ENCODE measurements at places on chromosomes 2 and 18.

DNA sequence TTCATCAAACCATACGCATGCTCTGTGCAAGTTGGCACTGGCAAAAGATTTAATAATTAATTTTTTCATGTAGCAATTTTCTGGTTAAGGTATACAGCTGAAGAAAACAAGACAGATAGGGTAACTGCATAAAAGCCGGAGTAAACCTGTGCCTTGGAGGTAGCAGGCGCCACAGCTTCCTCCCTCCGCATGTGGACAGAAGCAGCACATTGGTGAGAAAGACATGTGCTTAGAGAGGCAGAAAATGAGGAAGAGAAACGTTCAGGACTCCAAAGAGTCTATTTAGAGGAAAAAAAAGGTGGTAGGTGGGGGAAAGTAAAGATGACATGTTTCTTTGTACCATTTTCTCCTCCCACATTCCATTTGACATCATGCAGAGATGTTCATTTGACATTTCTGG is 9.3 kb downstream of the ST6GAL2 start:
- no peak for DNase-seq

DNA sequence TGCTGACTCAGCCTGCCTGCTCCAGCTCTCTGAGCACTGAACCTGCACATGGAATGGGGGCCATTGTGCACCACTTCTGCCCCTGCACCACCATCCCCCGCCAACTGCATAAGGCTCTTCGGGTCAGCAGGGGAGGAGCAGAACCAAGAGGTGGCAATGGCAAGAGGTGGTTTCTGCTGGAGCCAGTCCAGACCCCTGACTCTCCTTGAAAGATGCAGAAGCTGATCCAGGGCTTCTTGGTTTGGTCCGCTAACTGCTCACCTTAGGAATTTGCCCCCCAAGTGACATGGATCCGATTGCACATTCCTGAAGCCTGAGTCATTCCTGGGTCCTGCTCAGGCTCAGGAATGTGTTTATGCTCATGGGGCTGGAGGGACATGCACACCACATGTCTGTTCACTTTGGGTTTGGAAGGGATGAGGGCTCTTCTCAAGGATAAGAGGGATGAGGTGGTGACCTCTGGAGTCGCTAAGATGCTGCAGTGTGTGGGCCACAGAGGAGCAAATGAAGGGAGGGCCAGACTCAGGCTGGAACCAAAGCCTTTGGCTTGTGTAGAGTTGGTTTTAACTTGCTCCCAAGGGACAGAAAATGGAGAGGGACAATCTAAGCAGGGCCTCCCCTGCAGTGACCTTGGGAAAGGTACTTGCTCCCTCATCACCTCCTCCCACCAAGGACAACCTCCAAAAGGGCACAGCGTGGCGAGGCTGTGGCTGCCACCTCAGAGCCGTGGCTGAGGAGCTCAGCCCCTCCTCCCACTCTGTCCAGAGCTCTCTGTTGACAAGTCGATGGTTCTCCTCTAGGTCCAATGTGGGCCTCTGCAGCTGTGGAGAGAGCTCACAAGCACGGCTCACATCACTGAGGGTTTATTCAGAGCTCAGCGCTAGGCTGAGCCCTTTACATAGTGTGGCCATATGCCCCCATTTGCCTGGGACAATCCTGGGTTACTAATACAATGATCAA is 66.2 kb downstream of the HS1BP3 start:
- peak; percentile 65 for DNase-seq

GRCh38 chr2:176483901-176484568 is 214.8 kb downstream of the MTX2 start:
- DNase-seq, result no peak

DNA sequence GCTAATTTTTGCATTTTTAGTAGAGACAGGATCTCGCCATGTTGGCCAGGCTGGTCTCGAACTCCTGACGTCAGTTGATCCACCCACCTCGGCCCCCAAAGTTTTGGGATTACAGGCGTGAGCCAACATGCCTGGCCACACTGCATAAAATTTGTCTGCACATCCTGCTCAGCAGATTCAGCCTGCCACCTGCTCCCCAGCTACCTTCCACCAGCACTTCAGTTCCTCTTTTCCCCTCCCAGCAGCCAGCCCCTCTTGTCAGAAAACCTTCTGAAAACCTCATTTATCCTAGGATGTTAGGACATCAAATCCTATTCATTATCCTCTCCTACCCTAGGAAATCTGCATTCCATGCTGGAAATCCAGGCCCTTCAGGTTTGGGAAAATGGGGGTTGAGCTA is 99.4 kb upstream of the STPG4 start:
- DNase-seq, result no peak

DNA sequence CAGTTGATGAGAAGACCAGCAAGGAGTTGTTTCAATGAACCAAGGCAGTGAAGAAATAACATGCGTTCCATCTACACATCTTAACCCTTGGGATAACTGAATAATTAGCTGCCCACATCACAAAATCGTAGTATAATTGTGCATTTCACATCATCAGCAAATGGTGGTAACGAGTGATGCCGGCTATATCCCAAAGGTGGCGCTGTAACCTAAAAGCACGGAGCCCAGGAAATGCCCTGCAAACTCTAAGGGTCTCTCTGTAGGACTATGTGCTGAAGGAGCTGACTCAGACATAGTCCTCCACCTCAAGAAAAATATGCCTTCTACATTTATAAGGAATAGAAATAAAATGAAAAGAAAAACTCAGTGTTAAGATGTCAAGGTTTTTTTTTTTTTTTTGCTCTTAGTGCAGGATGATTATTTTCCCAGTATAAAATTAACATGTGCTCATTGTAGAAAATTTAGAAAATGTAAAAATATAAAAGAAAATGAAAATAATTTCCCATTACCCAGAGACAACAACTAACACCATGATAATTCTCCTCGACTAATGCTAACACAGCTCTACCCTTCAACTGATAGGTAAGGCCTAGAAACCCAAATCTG is 23.1 kb upstream of the DSG3 start:
- DNase-seq, result no peak
